Urinary bladder (tissue), 4 donors: ENCODE measurements at places on chromosomes 2 and 18. TPM values are rescaled to one million over a fixed set of nuclear protein-coding genes. Genes with fewer than 3 reads are reported as not detected.

The DLGAP1 gene
- 2.1 TPM for polyA plus RNA-seq

The BUB1 gene
- polyA plus RNA-seq, result 0.56 TPM

The CDH2 gene
- polyA plus RNA-seq, result 1.8 TPM

The ALPI gene
- polyA plus RNA-seq, result not detected

The DNAJC5G gene
- not detected for polyA plus RNA-seq

The EPB41L3 gene
- polyA plus RNA-seq, result 25.9 TPM

The STARD6 gene
- polyA plus RNA-seq, result not detected

The AQP12A gene
- not detected for polyA plus RNA-seq

The NDC80 gene
- polyA plus RNA-seq, result 0.77 TPM

The VAMP5 gene
- polyA plus RNA-seq, result 157 TPM

The RESP18 gene
- not detected for polyA plus RNA-seq

The STAM2 gene
- polyA plus RNA-seq, result 13.6 TPM

The MYO5B gene
- polyA plus RNA-seq, result 2.7 TPM

The CDK15 gene
- 1.6 TPM for polyA plus RNA-seq

The AFF3 gene
- 15.1 TPM for polyA plus RNA-seq

The TAF4B gene
- polyA plus RNA-seq, result 3.5 TPM

The HOXD4 gene
- 2.0 TPM for polyA plus RNA-seq

The RIT2 gene
- 0.65 TPM for polyA plus RNA-seq

The FBXO41 gene
- polyA plus RNA-seq, result 1.0 TPM

The ALS2 gene
- polyA plus RNA-seq, result 11.0 TPM

The DNPEP gene
- 96.8 TPM for polyA plus RNA-seq

The TWIST2 gene
- polyA plus RNA-seq, result 25.1 TPM

The SERPINB2 gene
- not detected for polyA plus RNA-seq

The DPP4 gene
- polyA plus RNA-seq, result 0.80 TPM
